ENCODE measurements at places on chromosomes 11 and 22.

GRCh38 chr22:43289976-43290721, 53.0 kb downstream of the SCUBE1 start:
- peak; percentile 81 for DNase-seq

DNA sequence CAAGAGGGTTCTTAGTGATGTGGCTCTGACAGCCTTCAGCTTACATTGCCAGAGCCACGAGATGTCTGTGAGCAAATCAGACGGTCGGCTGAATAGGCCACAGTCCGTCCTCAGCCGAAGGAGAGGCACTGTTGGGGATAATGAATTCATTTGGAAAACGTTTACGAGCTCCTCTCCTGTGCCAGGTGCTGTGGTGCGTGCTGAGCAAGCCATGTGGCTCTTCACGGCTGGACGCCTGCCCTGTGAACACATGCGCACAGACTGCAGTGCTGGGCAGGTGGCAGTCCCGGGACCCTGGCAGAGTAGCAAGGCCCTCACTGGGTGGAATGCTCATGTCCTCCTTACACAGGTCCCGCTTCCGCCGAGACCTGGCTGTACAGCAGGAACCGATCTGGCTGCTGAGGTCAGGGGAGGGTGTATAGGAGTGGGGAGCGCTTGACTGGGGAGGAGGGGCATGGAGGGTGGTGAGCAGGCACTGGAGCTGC, 6.8 kb downstream of the TBC1D22A start:
- DNase-seq: no peak

- no peak for DNase-seq
These were observed 93.7 kb downstream of the STIM1 start for GRCh38 chr11:3949125-3949524.

- DNase-seq: no peak
These were observed 50.0 kb upstream of the POU2AF1 start for GRCh38 chr11:111429066-111429506.

DNA sequence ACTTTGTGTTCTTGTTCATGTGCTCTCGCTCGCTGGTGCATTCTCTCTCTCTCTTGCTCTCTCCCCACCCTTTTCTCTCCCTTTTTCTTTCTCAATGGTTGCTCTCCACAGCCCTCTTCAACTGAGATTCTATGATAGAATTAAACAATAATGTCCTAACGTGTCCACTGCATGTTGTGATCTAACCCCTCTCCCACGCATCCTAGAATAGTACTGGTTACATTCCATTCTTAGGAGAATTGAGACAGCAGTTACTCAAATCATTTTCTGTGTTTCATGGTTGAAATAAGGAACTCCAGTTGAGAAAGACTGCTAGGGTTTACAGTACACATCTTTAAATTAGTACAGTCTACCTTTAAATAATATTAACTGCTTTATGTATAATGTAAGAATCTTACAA, 318.1 kb upstream of the PITPNB start:
- DNase-seq: no peak

DNA sequence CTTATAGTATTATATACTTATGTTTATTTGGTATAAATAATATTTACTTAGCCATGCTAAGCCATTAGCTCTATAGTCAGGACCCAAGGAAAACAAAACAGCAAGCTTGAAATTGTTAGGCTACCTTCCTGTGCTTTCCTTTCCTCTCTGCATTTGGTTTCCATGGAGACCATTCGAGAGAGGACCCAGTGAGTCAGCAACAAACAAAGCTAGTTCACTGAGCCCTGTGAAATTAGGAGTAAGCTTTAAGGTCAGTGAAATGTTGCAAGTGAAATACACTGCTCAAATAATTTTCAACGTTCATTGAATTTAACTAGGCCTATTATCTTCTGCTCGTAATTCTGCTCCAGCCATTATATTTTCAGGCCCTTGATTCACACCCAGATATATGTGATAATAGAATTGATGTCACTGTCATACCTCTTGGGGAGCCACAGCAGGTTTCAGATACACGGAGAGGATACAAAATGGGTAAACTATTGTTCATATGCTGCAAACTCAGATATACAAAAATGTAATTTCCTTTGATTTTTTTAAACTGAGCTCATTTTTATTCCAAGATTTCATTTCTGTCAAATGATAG, 9.1 kb upstream of the OR10D3 start:
- no peak for DNase-seq

- DNase-seq: peak; percentile 72
These were observed 10.2 kb downstream of the GNB1L start for GRCh38 chr22:19844377-19845053.

DNA sequence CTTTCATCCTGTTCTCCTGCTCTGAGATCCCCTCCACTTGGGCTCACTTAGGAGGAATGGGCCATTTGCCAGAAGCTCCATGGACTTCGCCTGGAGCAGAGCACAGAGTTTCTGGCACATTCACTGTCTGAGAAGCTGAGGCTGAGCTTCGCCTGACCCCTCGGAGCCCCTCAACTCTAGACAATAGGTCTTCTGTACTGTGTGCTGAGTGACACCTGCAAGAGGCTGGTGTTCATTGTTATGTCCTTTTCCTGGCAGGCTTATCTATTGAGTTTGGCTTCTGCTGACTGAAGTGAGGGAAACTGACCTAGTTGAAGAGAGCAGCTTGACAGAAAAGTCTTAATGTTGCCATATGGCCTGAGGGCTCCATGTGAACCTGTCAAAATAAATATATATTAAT, 124.3 kb downstream of the EHF start:
- DNase-seq: peak; percentile 48

DNA sequence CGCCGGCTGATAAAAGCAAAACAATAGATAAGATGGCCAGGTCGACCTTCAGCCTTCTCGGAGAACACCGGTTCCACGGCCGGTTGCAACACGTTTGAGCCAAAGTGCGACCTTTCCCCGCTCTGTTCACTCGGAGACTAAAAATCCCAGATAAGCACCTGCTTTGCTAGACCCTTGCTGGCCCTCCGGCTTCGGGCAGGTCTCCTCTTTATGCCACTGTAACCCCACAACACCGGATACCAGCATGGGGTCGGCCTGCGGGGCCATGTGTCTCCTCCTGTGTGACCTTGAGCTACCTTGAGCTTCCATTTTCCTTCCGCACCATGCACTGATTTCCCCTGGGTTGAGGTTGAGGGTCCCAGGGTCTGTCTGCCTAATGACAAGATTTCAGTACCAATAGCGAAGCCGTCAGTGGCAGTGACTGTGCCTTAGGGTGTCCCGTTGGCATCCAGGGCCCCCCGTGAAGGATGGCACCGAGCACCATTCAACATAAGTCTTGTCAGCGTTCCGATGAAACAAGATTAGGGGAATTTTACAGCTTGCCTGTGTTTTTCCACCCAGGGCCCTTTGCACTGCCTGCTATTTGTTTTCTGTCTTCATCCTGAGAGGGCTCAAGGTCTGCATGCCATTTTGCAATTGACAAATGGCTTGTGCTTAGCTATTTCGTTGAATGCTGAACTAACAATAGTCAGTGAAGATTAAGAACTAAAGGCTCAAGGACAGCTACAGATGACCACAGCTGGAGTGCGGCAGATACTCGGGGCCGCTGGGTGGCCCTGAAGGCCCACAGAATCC, 118.6 kb downstream of the KCNQ1 start:
- DNase-seq: peak; percentile 24

Data from right cardiac atrium (tissue), 5 donors.